ENCODE measurements at places on chromosomes 1 and 21.

DNA sequence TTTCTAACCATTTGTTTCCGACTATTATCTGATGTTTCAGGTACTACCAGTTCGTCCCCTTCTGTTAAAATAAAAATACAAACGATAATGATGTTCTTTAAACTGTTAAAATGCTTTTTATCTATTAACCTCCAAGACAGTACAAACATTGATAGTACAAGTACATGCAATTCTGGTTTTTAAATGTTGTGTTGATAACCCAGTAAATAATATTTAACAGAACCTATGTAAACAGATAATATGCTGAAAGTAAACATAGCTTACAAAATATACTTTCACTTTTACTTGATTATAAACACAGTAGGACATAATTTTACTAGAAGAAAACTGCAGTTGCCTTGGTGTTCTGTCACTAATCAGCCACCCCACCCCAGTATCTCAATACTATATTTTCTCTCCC, 76.9 kb downstream of the COQ8A start:
- DNase-seq, result no peak

GRCh38 chr1:25744140-25744581, 55.8 kb upstream of the SELENON start:
- no peak for DNase-seq

- no peak for DNase-seq
These were observed 62.3 kb downstream of the GRIK3 start for GRCh38 chr1:36971852-36972618.

- DNase-seq, result no peak
These were observed 58.7 kb downstream of the TRABD2B start for GRCh38 chr1:47938520-47938919.

DNA sequence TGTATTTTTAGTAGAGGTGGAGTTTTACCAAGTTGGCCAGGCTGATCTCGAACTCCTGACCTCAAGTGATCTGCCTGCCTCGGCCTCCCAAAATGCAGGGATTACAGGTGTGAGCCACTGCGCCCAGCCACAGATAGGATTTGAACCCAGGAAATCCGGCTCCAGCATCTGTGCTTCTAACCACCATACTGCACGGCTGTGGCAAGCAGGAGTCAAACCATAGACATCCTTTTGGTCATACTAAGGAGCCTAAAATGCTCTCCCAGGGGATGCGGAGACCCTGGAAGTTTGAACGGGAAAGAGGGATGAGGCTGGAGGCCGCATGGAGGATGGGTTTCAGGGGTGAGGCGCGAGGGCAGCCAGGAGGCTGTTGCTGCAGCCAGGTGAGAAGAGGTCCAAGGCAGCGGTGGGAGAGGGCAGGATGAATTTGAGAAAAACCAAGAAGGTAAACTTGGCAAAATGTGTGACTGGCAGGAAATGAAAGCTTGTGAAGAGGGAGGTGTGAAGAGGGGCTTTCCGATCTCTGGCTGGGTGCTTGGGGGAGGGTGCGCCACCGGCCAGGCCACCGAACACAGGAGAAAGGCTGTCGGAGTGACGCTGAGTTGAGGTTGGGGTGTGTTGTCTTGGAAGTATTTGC, 24.0 kb upstream of the CDK18 start:
- DNase-seq, result peak; percentile 90

DNA sequence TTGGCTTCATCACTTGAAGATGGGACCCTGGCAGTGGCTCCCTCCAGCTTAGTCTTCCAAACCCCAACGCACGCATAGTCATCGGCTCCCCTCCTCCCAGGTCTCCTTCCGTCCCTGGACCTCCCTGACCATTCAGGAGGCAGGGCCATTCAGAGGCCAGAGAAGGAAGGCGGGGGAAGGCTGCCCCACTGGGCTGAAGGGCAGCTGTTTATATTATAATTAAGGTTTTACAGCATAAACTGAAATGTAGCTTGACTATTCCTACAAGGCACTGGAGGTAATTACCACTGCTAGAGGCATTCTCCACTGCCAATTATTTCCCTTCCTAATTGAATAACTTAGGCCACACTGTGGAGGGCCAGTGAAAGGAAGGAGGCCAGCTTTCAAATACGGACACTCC, 170.6 kb upstream of the PROX1 start:
- no peak for DNase-seq

DNA sequence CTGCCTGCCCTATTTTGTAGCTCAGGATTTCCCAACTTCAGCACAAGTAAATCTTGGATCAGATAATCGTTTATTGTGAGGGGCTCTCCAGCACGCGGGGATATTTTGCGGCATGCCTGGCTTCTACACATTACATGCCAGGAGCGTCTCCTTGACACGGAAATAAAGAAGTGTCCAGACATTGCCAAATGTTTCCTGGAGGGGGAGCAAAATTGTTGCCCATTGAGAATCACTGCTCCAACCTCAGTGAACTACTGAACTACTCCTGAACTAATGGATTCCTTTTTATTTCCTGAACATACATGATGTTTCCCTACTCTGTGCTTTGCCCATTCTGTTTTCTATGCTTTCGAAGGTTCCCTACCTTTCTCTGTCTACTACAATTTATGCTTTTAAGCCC, 1359.1 kb upstream of the ADGRL2 start:
- no peak for DNase-seq

- DNase-seq, result no peak
These were observed 13.3 kb downstream of the RBBP5 start for GRCh38 chr1:205108464-205108863.

GRCh38 chr1:208243527-208243966, 637 bp downstream of the PLXNA2 start:
- DNase-seq, result peak; percentile 48

DNA sequence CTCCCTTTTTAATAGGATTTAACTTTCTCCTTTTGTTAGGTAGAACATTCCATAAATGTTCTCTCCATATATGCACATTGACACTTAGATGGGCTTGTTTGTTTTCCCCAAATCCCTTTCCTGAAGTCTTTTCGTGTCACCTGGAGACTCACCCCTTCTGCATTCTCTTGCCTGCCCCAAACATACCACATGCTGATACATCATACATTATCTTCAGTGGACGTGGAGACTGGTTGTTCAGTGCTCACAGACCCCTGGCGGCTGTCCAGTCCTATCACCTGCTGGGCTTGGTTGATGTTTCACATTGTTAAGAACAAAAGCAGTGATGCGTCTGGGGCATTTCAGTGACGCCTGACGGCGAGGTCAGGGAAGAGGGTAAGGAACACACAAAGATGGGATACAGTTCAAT, 22.2 kb downstream of the FMOD start:
- no peak for DNase-seq

DNA sequence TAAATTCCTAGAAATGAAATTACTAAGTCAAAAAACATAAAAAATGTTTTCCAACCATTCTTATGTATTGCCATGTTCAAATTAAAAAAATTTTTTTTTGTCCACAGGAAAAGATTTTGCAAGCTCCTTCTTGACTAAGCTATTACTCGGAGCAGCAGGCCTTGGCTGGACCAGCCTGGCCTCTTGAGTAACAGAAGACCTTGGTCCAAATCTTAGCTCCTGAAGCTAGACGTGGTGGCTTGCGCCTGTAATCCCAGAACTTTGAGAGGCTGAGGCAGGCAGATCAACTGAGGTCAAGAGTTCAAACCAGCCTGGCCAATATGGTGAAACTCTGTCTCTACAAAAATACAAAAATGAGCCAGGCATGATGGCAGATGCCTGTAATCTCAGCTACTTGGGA, 77.6 kb downstream of the CLSTN1 start:
- no peak for DNase-seq

- DNase-seq, result no peak
These were observed 36.3 kb downstream of the PDPN start for GRCh38 chr1:13619909-13620308.

DNA sequence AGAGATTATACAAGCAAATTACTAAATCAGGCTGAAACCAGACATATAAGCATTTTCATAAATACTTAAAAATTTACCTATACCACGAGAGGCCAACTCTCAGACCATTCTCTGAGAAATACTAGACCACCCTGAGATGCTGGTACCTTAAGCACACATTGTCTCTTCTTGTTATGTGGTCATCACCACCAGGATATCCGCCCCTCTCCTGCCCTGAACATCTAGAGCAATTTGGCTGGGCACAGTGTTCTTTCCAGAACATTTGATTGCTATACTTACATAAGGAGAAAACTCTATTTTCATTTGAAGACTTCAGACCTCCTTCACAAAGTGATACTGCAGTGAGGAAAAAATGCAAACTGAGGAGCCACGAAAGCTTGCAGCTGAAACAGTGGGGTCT, 36.2 kb upstream of the DUSP10 start:
- DNase-seq, result peak; percentile 57

DNA sequence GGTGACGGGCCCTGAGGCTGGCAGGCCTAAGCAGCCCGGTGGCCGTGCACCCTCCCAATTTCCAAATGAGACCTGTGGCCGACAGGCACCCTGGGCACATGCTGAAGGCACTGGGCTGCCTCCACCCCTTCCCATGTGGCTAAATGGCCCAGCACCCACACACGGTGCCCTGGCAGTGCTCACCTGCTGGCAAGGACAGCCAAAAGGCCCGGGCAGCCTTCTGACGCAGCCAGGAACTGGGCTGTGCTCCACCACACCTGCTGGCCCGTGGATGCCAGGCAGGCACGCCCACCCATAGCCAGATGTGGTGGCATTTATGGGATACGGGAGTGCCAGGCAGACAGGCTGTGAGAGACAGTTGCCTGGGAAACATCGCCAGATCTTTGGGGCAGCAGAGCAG, 4.0 kb upstream of the FAAP20 start:
- DNase-seq, result no peak

DNA sequence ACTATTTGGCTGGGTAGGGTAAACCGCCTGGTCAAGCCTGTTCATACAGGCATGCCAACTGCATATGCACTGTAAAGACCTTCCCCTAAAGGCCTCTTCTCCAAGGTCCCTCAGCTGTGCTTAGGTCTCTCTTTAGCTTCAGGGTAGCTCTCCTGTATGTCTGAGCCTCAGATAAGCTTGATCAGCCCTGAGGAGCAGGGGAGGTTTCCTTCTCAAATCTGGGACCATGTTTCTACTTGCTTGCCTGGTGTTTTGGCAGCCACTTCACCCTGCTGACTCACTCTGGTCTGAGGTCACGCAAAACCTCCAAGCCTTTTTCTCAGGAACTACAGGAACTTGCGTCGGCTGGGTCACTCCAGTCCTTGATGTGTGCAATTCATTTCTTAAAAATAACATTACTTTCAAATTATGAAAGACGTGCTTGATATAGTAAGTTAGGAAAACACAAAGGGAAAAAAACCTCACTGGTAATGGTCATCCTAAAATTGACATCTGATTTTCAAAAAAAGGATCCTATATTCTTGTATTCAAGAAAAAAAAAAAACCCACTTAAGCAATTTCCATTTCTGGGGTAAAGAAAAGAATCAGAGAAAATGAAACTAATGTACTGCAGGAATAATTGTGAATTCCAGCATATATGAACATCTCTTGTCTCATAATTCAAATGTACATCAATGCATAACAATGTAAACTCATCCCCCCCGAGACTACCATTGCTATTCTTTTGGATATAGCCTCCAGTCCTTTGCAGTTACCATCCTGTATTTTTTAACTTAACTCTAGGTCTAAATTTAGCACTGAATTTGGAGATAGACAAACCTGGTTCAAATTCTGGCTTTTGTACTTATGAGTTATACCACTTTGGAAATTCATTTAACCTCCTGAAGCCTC, 24.8 kb upstream of the RNF19B start:
- DNase-seq, result no peak

- DNase-seq, result no peak
These were observed 9.7 kb downstream of the PTPN14 start for GRCh38 chr1:214541693-214542092.

DNA sequence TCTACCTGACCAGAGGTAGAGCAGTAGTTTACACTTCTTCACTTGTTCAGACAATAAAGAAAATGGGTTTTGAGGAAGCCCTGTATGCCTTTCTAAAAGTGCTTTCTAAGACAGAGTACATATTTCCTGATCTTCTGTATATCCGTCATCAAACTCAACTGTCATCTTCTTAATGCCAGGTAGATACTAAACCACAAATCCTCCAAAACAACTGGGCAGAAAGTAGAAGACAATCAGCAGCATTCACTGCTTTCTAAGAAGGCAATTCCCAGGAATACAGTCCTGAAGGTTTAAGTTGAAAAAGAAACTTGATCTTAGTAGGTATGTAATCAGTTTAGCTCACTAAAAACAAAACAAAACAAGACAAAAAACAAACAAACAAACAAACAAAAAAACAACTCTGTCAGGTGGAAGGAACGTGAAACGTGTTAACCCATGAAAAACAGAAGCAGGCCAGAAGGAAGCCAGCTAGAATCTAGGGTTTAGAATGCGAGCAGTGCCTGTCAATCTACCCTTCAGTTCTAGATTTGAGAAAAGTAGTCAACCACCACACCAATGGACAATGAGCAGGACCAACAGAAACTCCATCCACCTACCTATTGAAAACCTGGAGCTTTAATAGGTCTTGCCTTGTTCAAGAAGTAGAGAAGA, 59.2 kb downstream of the LEPR start:
- DNase-seq, result no peak

- DNase-seq, result no peak
These were observed 50.8 kb downstream of the CAPN9 start for GRCh38 chr1:230797942-230798365.

DNA sequence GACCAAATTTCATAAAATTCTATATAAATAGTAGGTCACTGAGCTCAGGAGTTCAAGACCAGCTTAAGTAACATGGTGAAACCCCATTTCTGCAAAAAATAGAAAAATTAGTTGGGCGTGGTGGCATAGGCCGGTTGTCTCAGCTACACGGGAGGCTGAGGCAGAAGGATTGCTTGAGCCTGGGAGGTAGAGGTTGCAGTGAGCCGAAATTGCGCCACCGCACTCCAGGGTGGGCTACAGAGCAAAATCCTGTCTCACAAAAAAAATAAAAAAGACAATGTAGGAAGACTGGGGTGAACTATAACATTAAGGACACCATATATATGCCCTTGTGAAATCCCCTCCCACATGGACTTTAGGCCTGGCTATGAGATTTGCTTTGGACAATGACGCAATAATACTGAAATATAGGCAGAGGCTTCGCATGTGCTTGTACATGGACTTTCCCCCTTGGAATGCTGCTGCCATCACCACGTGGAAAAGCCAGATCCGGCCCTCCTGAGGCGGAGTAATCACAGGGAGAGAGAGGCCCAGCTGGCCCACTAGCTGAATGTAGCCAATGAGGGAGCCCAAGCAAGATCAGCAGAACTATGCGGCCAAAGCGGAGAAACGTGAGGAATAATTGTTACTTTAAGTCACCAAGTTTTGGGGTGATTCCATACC, 13.1 kb upstream of the USP1 start:
- no peak for DNase-seq
